ENCODE measurements at places on chromosomes 5 and 9.

DNA sequence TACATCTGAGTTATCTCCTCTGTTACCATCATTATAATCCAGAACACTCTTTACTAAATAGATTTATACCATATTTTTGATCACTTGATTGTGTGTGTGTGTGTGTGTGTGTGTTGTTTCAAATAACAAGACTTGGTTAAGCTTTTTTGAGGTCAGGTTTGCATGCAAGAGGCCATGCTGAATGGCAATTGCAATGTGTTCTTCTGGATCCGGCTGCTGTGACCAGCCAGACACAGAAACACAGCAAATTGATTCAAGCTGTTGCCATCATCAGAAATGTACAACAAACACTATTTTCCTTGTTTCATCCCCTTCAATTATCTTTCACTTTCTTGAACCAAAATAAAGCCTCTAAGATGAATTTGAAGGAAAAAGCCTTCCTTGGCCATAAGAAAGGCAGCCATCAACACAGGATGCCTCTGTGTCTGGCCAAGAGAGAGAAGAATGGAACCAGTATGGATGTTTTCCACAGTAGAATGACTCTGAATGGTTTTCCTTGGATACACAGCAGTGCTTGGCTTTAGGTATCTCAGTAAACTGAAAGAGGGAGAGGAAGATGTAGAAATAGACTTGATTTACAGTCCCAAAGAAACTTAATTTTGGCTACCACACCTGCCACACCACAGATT is 53.9 kb downstream of the DPYSL3 start:
- no peak for DNase-seq

DNA sequence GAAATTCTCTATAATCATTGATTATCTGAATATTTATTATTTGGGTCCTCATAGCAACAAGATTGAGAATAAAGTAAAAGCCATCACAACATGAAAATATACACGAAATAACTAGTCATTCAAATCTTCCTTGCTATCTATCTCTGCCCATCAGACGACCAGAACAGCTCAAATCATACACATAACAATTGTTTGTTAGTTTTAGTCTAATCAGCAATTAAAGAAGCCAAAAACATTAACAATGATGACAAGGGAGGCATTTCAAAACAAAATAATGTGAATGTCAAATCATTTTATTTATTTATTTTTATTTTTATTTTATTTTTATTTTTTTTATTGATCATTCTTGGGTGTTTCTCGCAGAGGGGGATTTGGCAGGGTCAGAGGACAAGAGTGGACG is 106.0 kb upstream of the BNC2 start:
- no peak for DNase-seq

- DNase-seq = no peak
Measured at GRCh38 chr5:168086104-168086610, 205.3 kb upstream of the WWC1 start.

GRCh38 chr5:141245250-141245717 is at the start of gene PCDHB15:
Gene PCDHB15 (plus strand): TSS chr5:141245395. CDS start chr5:141245579, 184 bp downstream.
- DNase-seq = peak; percentile 16

DNA sequence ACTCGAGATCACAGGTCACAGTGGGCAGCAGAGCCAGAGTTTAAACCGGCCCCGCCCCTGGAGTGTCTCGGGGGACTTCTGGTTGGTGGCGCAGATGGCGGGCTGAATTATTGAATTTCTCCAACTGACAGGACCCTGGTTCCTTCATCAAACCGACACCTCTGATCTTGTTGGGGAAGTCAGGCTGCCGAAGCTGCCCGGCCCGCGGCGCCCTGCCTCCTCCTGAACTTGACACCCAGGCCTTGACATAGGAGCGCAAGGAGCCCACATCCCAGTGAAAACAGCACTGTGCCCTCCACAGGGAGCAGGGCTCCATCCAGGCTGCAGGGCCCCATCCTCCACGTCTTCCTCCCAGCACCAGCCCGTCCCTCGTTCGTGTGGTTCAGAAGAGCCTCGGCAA is 105.2 kb downstream of the OLFM1 start:
- DNase-seq = no peak

DNA sequence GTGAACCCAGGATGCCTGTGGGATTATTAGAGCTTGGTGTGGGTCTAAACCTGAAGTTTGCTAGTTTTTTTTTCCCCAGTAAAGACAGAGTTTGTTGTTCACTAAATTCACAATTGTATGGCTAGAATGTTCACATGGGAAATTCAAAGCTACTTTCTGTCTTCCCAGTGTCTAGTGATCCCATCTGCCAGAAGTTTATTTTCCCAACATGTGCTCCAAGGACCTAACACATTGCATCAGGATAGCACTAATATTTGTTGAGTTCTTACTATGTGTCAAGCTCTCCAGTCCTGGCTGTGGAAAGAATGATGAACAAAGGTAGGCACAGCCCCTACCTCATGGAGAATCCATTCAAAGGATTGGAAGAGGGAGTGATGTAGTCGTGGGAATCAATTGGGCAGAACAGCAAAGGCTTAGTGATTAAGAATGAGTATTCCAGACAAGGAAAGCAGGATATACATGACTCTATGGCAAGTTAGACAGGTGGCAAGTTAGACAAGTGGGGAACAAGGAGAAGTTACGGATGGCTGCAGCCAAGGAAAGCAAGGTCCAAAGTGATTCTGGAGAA is 521.5 kb upstream of the WWC1 start:
- DNase-seq = no peak

DNA sequence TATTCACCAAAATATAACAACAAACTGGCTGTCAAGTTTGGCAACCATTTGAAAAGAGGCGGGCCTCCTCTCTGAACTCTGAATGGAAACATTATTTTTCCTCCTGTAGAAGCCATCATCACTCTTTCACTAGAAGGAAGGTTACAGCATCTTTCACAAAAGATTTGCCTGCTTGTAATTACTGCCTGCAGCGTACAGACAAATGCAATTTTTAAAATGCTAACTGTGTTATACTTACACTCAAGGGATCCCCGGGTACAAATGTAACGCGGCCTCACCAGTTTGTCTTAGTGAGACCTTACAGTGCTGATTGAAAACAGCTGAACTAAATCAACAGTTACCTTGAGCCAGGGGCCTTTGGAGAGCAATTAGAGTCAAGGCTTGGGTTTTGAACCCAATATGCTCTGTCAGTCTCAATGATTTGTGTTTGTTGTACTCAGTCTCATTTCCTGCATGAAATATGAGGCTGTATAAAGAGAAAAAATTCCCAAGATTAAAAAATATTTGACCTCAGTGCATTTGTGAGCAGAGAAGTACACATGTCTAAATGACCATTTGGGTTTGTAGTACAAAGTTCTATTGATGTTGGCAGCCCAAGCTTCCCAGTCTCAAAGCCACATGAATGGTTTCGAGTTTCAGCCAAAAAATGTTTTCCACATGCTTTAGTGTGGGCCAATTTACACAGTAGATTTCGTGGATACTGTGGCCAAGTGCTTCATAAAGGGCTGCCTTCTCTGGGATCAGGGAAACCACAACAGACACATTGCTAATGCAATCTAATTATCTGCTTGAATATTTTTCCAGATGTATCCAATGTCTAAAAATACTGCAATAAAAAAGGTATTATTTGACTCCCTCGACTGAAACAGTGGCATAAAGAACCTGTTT is 500.0 kb downstream of the SPATA31D1 start:
- no peak for DNase-seq

GRCh38 chr5:96045888-96046287 is 84.2 kb upstream of the ELL2 start:
- DNase-seq = no peak

GRCh38 chr9:100277166-100277979 is 75.4 kb downstream of the TEX10 start:
- no peak for DNase-seq

DNA sequence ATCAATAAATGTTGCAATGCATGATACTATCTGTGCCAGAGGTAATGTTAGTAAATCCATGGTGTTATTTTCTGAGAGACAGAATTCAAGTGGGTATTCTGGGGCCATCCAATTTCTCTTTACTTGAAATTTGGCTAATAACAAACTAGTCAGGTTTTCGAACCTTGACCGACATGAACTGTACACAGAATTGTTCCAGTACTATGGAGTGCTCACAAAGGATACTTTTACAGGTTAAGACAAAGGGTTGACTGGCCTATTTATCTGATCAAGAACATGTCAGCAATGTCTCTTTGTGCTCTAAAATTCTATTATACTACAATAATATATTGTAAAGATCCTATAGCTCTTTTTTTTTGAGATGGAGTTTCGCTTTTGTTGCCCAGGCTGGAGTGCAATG is 18.2 kb downstream of the MLANA start:
- no peak for DNase-seq

- DNase-seq = no peak
Measured at GRCh38 chr9:136251264-136252115, 5.9 kb upstream of the QSOX2 start.

- no peak for DNase-seq
Measured at GRCh38 chr5:72460413-72460812, 46.8 kb downstream of the ZNF366 start.
